ENCODE measurements at places on chromosomes 12 and 14. TPM values are rescaled to one million over a fixed set of nuclear protein-coding genes. Genes with fewer than 3 reads are reported as not detected.
A peak's percentile ranks its signal among the peaks of the same experiment; 100 is the strongest.

- DNase-seq: no peak
Observed at GRCh38 chr12:127070515-127071157, 1196.3 kb upstream of the TMEM132C start.

DNA sequence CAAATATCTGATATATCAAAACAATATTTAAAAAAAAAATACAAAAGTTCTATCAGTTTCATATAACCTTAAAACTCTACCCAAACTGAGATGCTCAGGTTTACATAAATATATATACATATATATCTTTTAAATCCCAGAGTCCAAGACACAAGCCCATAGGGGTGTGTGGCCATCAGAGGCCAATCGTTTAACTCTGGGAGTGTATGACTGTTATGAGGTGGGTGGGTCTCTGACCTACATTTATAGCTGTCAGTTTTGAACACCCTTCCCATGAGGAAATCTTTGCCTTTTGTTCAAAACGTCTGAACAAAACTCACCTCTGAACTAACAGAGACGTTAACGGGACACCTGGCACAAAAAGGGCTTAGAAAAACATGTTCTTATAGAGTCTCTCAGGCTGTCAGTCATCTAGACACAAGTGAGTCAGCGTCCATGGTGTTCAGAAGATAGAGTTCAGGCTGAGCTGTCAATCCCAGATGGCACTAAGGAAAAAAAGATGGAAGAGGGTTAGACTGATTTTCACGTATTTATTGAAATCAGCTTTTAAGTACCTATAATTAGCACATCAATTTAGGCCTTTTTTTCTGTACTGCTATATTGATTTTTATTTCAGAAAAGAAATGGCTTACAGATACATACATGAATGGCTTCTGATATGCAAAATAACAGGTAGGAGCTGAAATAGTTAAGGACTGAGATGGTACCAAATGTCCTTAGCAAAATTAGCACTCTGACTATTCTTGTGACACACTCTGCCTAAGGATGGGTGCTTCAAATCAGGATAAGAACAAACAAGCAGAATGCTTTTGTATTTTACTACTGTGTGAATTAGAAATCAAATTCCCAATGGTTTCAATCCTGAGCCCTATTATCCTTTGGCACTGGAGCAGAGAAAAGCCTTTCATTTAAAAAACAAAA, 29.2 kb downstream of the HIGD1C start:
- no peak for DNase-seq

GRCh38 chr12:80702889-80703805, 4.3 kb upstream of the MYF6 start:
- peak; percentile 38 for DNase-seq

GRCh38 chr12:55931780-55932550, 1.0 kb downstream of the DGKA start:
- DNase-seq: peak; percentile 77

GRCh38 chr12:20183563-20183962, 184.8 kb upstream of the PDE3A start:
- peak; percentile 87 for DNase-seq

Gene SIX1
- total RNA-seq: 1.2 TPM

Gene CELA1
- total RNA-seq: not detected

Measured in umbilical cord (tissue), 2 donors.